Endothelial cell (in vitro differentiated cells): ENCODE measurements at places on chromosomes 7 and 10. TPM values are rescaled to one million over a fixed set of nuclear protein-coding genes. Genes with fewer than 3 reads are reported as not detected.

DNA sequence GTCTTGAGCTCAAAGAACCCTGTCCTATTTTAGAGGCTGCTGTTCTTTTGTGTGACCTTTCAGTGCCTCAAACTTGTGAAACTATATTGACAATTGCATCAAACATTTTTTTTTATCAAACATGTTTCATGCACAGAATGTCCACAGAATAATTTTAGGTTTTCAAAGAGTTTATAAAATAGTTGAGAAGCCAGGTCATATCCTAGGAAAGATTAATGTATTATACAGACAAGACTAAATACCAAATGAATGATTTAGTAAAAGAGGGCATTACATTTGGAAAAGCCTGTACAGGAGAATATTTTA, 67.0 kb downstream of the CDK6 start:
- no peak overlapping the region for H3K4me3 ChIP-seq
- H3K27me3 ChIP-seq = no peaks in the 10 kb centered on the region
- H3K36me3 ChIP-seq = peaks cover 4% of the 10 kb centered on the region
- no peak for DNase-seq
- H3K4me1 ChIP-seq = no peaks in the 10 kb centered on the region
- no peak overlapping the region for H3K27ac ChIP-seq

GRCh38 chr7:94355454-94355853, 39.2 kb upstream of the COL1A2 start:
- H3K4me1 ChIP-seq = no peaks in the 10 kb centered on the region
- no peak overlapping the region for H3K27ac ChIP-seq
- DNase-seq = no peak
- H3K36me3 ChIP-seq = no peaks in the 10 kb centered on the region
- no peak overlapping the region for H3K4me3 ChIP-seq

DNA sequence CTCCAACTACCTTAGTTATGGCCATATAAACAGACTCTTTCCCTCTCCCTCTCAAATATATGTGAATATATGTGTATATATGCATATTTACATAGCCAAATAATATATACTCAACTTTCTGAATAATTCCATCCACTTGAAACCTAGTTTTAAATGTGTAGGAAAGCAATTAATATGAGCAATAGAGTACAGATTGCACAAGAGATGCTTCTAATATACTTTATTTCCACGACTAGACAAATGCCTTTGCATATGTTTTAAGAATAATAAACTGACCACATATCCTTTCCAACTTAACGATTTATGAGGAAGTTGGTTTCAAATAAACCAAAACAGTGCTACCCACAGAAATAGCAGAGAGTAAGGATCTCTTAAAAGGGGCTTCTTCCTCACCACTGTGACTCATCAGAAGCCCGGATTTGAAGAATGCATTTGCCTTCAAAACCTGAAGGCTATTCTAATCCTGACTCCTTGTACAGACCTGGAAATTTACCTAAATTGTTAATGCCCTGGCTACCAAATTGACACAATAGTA, 266.3 kb downstream of the AHR start:
- H3K27ac ChIP-seq = no peak overlapping the region
- H3K36me3 ChIP-seq = no peaks in the 10 kb centered on the region
- no peak for DNase-seq
- no peaks in the 10 kb centered on the region for H3K4me1 ChIP-seq
- no peak overlapping the region for H3K4me3 ChIP-seq
- H3K27me3 ChIP-seq = no peaks in the 10 kb centered on the region

- peaks cover 14% of the 10 kb centered on the region for H3K27me3 ChIP-seq
- no peak overlapping the region for H3K4me3 ChIP-seq
Observed at GRCh38 chr7:149722356-149722957, 50.9 kb downstream of the ZNF467 start.

GRCh38 chr10:128870830-128871597, 596.0 kb upstream of the MGMT start:
- DNase-seq = no peak
- H3K27me3 ChIP-seq = peaks cover 4% of the 10 kb centered on the region
- H3K36me3 ChIP-seq = no peaks in the 10 kb centered on the region
- no peak overlapping the region for H3K4me3 ChIP-seq
- no peak overlapping the region for H3K27ac ChIP-seq

GRCh38 chr7:151247611-151248345, 716 bp downstream of the SMARCD3 start:
- peaks cover 35% of the 10 kb centered on the region for H3K4me1 ChIP-seq
- peaks cover 38% of the 10 kb centered on the region for H3K27me3 ChIP-seq
- H3K27ac ChIP-seq = no peak overlapping the region
- no peak for DNase-seq

- H3K4me1 ChIP-seq = peaks cover 6% of the 10 kb centered on the region
- H3K27me3 ChIP-seq = no peaks in the 10 kb centered on the region
- no peak overlapping the region for H3K4me3 ChIP-seq
- DNase-seq = no peak
- no peak overlapping the region for H3K27ac ChIP-seq
Observed at GRCh38 chr10:104424719-104425118, 71.1 kb downstream of the CFAP58 start.

- peaks cover 66% of the 10 kb centered on the region for H3K36me3 ChIP-seq
- H3K27ac ChIP-seq = peak overlapping the region; percentile 77
- no peak for DNase-seq
- H3K27me3 ChIP-seq = peaks cover 54% of the 10 kb centered on the region
Observed at GRCh38 chr10:119395280-119396007, 147.1 kb downstream of the RGS10 start.

TMEM130 gene
- total RNA-seq = not detected

ADAM12 gene
- 9.0 TPM for total RNA-seq

MRLN gene
- not detected for total RNA-seq

NUTM2A gene
- total RNA-seq = 2.6 TPM

CYP26C1 gene
- 0.31 TPM for total RNA-seq

SLC39A12 gene
- total RNA-seq = 0.10 TPM

WNT8B gene
- total RNA-seq = not detected
